ENCODE measurements at places on chromosomes 11 and 22.

DNA sequence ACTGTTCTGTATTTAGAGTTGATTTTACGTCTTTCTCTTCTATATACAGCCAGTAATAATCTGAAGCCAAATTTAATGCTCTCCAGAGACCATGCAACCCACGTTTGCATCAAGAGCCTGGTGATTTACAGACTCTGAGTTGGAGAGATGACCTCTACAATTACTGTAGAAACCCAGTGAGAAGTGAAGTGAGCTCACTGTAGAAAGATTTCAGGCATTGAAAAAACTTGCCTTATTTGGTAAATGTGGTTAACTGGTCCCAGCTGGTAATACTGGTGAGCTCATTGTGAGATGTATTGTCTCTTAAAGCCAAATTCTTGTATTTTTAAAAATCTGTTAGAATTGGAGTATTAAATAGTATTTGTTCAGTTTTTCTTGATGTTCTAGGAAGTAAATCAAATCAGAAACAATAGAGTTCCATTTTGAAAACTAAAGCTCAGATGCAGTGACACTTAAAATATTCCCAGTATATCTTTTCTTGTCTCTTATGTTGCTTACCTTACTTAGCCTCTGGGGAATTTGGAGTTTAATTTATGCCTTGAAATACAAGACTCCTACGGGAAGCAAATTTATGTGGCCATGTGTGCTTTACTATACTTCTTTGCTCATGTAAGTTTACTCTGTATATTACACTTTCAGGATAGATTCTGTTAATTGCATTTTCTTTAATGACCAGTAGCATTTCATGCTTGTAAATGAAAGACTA, 189.9 kb downstream of the ARHGAP42 start:
- DNase-seq, result no peak

DNA sequence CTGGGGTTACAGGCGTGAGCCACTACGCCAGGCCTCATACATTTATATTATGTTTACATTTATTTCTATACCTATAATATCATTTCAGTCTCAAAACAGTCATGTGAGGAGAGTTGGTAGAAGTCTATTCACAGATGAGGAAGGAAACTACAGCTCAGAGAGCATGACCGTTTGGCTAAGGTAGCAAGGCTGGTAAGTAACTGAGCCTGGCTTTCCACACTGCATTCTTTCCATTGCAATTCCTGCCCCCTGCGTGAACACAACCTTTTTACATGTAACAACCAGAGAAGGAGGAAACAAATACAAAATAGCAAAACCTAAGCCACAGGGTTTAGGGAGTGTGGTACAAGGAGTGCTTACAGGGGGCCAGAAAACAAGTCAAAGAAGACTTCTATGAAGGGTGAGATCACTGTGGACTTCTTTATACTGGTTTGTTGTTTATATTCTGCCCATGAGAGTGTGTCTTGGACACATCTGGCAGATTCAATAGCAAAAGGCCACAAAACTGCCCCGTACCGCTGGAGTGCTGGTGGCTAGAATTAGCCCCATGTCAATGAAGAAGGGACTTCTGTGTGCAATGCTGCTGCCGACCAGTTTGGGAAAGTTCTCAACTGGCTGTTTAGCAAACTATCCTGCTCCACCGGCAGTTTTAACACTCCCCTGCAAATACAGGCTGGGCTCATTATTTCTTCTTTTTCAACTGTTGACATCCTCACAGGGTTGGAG, 19.0 kb downstream of the MICAL3 start:
- no peak for DNase-seq

- no peak for DNase-seq
Observed at GRCh38 chr22:37413546-37413945, 13.7 kb downstream of the ELFN2 start.

- no peak for DNase-seq
Observed at GRCh38 chr22:31616315-31616980, 45.6 kb downstream of the PISD start.

DNA sequence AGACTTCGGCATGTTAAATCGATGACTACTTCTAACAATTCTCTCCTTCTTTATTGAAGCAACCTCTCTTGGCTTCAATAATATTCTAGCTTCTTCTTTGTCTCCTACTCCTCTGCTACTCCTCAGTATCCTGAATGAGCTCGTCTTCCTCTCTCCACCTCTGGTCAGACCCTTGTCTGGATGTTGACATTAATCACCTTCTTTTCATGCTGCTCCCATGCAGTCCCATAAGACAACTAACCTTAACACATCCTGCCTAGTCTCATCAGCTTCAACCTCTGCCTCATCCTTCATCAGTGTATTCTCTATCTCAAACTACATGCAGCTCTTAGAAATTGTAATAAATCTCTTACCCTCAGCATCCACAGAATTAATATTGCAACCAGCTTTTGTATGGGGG, 695.6 kb downstream of the CNTN5 start:
- DNase-seq, result no peak
